ENCODE measurements at places on chromosomes 1 and 21.

- DNase-seq = no peak
Observed at GRCh38 chr21:42665026-42665425, 11.6 kb downstream of the PDE9A start.

GRCh38 chr1:154404984-154405746 lies at the start of gene IL6R:
TSS of gene IL6R (plus strand) at chr1:154405343. CDS start at chr1:154405630, 287 bp downstream.
- peak; percentile 81 for DNase-seq

DNA sequence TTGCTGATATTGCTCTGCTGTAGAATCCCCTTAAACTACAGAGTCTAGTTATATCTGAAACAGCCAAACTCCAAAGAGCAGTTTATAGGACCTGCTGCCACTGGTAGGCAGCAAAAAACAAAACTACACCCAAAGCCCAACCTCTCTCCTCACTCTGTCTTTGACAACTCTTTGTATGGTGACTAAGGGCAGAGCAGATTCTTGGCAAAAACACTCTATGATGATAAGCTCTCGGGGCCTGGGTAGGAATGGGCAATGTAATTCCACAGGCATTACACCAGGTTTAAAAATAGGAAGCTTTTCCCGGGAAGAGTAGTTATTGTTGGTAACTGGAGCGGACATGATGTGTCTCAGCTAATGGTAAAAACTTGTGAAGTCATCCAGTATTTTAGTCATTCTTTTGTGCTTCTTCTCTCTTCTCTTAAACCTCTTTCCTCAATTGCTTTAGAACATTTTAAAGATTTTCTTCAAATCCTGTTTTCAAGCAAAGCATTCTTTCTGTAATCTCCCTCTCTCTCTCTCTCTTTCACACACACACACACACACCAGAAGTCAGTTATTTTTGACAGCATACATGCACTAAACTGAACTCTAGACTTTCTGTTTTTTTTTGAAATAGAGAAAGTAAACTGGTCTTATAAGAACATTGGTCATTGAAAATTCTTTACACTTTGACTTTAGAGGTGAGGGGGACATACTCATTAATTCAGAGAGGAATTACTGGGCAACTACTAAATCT lies 193.5 kb downstream of the PAPPA2 start:
- no peak for DNase-seq

GRCh38 chr21:14073615-14074014 lies 137.1 kb downstream of the LIPI start:
- no peak for DNase-seq

- DNase-seq = no peak
Observed at GRCh38 chr1:196680107-196680506, 28.3 kb downstream of the CFH start.

Measured in CD4-positive, alpha-beta T cell treated with Interleukin-21 for 1 hour (primary cell).